ENCODE measurements at places on chromosomes 16 and 17.

DNA sequence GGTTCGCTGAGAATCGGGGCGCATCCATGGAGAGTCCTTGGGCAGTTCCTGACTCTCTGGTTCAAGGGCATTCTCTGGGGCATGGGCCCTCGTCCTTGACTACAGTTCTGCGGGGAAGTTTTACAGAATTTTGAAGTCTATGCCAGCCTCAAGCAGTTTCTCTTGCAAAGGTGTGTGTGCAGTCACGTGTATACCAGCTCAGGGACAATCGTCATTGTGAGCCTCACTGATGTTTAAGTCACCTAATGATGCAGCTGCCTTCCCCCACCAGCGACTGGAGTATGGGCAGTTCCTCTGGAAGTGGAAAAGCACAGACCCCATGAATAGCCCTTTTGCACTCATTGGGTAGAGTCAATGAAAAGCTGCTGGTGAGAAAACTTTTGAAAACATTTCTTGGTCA, 1.3 kb downstream of the PLCG2 start:
- no peak for DNase-seq

GRCh38 chr16:1817716-1818115, 8.9 kb downstream of the HAGH start:
- DNase-seq: no peak

- DNase-seq: no peak
Measured at GRCh38 chr16:78399384-78399783, 299.9 kb downstream of the WWOX start.

GRCh38 chr17:34626121-34626681, 46.8 kb downstream of the TMEM132E start:
- no peak for DNase-seq

- DNase-seq: no peak
Measured at GRCh38 chr16:75485230-75486013, 9.8 kb downstream of the CHST6 start.

GRCh38 chr16:69166221-69166833, 20.6 kb upstream of the SNTB2 start:
- peak; percentile 8 for DNase-seq

DNA sequence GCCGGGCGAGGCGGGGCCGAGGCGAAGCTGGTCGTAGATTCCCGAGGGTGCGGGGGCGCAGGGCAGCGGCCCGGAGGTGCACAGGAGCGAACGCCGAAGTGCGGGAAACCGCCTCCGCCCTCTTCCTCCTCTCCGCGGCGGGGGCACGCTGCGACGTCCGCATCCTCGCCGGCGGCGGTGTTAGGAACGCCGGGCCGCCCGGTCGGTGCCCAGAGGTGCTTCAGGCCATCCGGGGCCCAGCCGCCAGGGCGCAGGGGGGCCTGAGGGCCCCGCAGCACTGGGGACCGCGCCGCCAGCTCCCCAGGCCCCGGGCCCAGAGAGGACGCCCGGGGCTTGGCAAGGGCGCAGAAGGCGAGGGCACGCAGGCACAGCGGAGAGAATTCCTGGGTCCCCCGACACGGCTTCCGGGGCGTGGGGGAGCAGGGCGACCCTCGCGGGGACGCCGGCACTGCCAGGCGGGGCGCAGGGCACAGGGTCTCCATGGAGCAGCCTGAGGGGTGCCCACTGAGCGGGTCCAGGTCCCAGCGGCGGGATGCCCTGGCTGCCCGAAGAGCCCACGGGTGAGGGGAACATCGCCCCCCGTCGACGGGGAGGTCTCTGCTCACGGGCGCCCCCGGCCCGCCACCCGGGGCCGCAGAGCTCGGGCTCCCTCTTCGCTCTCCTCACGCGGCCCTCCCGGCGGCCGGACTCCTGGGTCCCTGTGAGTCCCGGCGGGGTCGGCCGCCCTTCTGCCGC, 576 bp downstream of the EPOP start:
- DNase-seq: no peak

DNA sequence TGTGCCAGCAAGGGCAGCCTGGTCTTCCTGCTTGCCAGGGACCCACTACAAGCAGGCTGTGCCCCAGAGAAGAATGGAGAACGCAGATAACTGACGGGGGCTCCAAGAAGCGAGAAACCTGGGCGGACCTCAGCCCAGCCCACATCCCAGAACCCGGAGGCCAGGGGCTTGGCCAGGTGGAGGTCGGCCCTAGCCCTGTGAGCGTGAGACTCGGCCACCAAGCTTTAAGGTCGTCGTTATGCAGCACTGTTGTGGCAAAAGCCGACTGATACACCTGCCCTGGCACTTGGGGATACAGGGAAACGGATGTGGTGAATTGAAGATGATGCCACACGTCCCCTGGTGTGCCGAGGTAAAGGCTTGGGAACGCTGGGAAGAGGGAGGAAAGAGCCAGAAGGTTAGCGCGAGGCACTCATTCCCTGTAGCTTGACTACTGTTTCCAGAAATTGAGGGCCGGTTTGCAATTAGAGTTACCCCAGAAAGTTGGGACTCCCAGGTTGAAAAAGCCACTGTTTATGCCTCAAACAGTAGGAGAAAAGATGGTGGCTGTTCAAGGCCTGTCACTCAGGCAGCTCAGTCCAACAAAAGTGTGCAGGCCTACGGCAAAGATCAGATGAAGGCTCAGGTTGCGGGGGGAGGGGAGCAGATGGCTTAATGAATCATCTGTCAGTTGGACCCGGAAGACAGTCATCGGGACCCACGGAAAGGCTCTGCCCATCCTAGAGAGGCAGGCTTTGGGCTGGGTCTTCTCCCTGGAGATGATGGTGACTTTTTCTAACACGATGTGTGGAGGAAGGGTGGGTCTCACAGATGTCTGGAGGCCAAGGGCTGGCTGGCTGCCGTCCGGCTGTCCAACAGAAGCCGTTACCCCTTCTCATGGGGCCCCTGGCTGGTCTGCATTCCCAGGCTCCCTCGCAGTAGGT, 45.6 kb upstream of the BAHCC1 start:
- DNase-seq: no peak

DNA sequence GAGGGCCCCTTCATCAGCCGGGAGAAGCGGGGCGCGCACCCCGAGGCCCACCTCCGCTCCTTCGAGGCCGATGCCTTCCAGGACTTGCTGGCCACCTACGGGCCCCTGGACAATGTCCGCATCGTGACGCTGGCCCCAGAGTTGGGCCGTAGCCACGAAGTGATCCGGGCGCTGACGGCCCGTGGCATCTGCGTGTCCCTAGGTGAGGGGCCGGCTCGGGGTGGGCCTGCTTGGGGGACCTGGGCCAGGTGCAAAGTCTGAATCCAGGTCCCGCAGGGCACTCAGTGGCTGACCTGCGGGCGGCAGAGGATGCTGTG, 3.5 kb downstream of the CEMP1 start:
- DNase-seq: no peak

GRCh38 chr16:8894736-8895334, 12.7 kb downstream of the LITAFD start:
- no peak for DNase-seq

- no peak for DNase-seq
Measured at GRCh38 chr16:72125635-72126428, 32.2 kb downstream of the DHX38 start.

DNA sequence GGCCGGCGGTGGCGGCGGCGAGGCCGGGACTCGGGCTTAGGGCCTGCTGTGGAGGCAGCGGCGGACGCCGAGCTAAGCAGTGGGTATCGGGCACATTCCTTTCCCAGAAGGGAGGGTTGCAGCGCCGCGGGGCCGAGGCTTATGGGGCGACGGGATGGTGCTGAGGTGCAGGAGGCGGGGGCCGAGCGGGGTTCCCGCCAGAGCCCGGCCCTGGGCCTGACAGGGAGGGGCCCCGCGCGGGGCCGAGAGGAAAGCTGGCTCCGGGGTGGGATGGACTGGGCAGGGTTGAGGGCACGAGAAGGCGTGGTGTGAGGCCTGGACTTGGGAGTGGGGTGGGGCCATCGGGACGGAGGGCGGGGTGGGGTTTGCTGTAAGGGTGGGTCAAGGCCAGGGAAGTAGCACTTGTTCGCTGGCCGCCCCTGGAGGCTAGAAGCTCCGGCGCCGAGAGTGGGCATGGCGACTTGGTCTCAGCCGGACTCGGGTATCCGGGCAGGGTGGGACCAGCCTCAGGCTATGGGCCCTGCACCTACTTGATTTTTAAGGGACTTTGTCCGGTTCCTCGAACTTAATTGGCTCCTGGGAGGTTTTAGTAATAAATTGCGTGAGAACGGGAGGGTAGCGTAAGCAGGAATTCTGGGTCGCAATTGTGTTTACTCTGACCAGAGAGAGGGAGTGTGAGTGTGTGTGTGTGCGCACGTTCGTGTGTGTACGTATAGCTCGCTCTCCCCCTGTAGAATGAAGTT, 396 bp downstream of the NFE2L1 start:
- no peak for DNase-seq

DNA sequence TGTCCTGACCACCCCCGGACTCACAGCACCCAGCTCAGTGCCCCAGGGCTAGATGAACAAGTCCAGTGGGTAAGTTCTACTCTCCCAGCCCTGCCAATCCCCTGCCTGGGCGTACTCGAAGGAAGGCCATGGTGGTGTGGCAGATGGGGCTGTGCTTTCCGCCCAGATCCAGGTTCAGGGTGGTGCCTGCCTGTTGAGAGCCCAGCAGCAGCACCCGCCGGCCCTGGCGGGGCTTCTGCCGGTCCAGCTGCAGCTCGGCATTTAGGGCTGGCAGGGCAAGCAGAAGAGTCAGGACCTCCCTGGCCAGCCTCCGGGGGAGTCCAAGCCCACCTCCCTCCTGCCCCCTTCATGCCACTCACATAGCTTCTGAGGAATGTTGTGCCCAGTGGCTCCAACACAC, 9.6 kb downstream of the ITGA2B start:
- no peak for DNase-seq

- DNase-seq: no peak
Measured at GRCh38 chr17:44069974-44070454, 521 bp upstream of the G6PC3 start.

DNA sequence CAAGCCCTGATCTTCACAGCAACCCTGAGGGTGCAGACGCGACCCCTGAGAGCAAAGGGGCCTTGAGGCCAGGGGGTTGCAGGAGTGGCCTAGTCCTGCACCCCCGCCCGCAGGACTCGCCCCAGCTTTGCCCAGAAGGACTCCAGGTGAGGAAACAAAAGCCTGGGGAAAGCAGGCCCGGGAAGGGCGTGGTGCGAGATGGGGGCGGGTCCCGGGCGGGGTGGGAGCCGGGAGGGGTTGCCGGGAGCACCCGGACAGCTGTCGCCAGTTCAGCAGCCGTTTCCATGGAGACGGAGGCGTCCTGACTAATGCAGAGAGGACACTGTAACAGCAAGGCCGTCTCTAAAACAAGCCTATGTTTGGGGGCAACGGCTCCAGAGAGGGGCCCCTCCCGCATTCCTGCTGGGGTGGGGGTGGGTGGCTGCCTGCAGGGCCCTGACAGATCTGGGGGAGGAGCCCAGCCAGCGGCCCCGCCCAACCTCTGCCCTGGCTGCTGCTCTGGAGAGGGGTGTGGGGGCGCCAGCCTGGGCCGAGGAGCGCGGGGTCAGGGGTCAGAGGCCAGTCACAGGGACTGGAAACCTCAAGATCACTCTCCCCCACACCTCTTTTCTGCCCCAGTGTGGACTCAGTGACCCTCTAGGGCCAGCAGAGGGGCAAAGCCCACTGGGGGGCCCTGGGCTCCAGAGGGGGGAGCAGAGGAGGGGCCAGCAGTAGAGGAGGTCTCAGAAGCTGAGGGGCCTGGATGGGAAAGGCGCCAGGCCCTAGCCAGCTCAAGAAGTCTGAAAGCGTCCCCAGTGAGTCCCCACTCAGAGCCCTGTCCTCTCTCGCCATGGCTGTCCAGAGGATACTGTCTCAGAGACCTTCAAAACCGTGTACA, 3.1 kb upstream of the TPPP3 start:
- no peak for DNase-seq

- DNase-seq: no peak
Measured at GRCh38 chr17:17877529-17878358, 41.0 kb upstream of the SREBF1 start.

GRCh38 chr17:78727476-78728229, 54.4 kb downstream of the CYTH1 start:
- no peak for DNase-seq

GRCh38 chr17:78019367-78019975, 61.0 kb downstream of the TNRC6C start:
- DNase-seq: no peak

GRCh38 chr17:17822189-17822588, 14.6 kb downstream of the SREBF1 start:
- no peak for DNase-seq

DNA sequence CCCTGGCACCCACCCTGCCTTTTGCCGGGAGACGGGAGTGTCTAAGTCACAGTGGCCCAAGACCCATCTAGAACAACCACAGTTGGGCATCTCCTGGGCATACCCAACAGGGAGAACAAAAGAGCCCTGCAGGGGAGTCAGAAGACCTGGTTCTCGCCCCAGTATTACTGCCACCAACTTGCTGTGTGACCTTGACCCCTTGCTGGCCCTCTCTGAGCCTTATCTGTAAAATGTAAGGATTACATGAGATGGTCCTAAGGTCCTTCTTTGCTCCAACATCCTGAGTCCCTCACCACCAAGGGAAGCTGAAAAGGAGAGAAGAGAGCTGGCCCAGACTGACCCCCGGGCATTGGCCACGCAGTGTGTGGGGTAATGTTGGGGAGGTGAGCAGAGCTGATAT, 119.0 kb downstream of the CCT6B start:
- DNase-seq: no peak

GRCh38 chr16:78735337-78735736, 635.9 kb downstream of the WWOX start:
- no peak for DNase-seq

DNA sequence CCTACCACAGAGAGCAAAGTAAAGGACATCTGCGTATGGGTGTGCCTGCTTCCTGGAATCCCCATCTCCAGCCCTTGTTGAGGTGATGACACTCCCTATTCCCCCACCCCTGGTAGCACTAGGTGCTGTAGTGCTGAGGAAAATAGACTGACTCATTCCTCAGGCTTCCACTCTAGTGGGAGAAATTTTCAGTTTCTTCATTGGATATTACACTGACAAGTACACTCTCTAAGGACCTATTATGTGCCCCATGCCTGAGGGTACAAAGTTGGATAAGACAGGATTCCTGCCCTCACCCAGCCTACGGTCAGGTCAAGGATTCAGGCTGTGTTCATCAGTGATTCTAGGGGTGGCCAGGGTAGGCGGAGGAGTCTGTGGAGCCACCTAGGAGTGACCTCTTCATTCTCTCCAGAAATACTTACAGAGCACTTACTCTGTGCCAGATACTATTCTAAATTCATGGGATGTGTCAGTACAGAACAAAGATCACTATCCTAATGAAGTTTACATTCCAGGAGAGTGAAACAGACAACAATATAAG, 4.5 kb upstream of the ZC3H7A start:
- no peak for DNase-seq

- no peak for DNase-seq
Measured at GRCh38 chr16:21157632-21158031, 842 bp upstream of the LDAF1 start.

GRCh38 chr17:40297511-40297910, 9.8 kb downstream of the CDC6 start:
- DNase-seq: no peak

DNA sequence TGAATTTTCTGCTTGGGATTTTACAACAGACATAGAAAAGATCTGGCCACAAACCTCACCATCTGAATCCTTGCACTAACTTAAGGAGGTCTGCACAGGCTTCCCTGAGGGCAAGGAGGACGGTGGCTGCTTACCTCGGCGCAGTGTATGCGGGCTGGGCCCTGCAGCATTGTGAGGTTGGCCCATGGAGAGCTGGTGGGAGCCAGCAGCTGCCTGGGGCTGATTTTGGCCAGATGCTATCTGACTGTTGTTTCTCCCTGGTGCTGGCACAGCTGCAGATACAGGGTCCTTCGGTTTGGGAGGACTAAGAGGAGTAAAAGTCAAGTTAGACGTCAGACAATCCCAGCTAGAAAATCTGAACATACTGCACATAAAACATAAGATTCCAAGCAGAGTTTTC, 79.8 kb downstream of the ARHGAP17 start:
- no peak for DNase-seq
